Breast epithelium (tissue), 4 donors: ENCODE measurements at places on chromosomes 11 and 22. TPM values are rescaled to one million over a fixed set of nuclear protein-coding genes. Genes with fewer than 3 reads are reported as not detected.

- no peak for DNase-seq
Observed at GRCh38 chr11:108117746-108118371, 3.5 kb upstream of the ACAT1 start.

- DNase-seq = no peak
Observed at GRCh38 chr11:134349109-134349801, 17.5 kb downstream of the GLB1L2 start.

DNA sequence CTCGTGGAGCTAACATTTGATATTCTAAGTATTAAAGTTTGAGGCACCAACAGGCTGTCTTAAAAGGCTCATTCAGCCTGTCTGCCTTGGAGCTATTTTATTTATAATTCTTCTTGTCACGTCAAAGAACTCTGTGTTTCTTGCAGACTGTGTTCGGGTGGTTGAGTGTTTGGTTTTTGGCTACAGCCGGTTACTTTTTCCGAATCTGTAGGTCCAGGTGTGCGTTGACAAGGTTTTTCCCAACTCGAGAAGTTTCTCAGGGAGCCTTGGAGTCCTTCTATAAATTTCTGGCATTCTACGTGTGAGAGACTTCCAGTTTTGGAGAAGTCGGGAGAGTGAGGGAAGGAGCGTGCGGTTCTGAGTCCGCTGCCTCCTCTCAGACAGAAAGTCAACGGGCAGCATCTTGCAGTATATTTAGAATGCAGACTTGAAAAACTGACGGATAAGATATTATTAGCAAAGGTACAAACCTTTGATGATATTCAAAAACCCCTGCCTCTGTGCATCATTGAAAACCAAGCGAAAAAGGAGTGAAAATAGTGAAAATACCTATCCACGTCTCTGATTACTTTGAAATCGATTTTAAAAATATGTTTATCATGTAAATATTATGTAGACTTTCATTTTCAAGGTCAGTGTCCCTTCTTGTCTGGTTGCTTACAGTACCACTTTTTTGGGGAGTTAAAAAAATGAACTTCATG, 85.2 kb upstream of the PPARA start:
- DNase-seq = peak; percentile 16

DNA sequence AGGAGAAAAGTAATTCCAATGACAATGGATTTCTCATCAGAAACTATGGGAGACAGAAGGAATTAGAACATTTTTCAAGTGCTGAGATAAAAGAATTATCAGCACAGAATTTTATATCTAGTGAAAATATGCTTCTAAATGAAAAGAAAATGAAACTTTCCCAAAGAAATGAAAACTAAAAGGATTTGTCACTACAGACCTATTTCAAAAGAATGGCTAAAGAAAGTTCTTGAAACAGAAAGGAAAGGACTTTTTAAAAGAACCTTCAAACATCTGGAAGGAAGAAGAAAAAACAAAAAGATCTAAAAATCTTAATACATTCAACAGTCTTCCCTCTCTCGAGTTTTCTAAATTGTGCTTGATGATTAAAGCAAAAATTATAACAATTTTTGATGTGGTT, 255.4 kb downstream of the FAM76B start:
- no peak for DNase-seq

- no peak for DNase-seq
Observed at GRCh38 chr11:86013713-86014112, 55.2 kb downstream of the PICALM start.

DNA sequence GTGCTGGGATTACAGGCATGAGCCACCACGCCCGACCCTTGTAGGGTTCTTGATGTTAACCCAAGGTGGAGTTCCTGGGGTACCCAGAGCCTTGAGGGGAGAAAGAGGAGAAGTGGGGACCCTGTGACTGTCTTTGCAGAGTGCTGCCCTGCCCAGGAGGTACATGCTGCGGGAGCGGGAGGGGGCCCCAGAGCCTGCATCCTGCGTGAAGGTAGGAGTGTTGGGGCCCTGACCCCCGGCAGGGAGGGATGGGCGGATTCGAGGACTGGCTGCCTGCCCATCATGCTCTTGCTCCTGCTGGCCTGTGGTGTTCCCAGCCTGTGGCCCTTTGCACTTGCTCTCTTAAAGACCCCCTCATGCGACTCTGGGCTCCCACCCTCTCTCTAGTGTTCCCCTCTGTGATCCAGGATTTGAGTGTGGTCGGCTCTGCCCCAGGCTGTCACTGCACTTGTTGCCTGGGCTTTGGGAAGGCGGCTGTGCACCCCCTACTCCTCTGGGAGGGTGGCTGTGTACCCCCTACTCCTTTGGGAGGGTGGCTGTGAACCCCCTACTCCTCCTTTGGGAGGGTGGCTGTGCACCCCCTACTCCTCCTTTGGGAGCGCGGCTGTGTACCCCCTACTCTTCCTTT, 4.5 kb downstream of the SCO2 start:
- DNase-seq = no peak

DNA sequence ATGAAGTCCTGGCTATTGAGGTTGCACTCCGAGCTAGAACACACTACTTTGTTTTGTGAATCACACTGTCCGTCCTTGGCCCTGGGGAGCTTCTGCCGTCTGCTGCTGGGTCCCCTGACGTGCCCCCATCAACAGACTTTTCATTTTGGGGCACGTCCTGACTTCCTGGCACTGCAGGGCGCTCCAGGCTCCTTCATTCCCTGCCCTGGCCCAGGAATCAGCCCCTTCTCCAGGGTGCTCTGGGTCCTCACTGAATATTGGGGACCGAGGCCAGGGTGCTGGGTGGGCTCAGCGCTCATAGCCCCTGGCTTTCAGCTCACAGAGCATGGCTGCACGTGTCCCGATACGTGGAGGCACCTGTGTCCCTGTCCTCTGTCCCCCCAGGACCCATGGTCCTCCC, 22.2 kb downstream of the TSPAN4 start:
- no peak for DNase-seq

GRCh38 chr11:123426789-123427188, 3.3 kb upstream of the GRAMD1B start:
- no peak for DNase-seq

DNA sequence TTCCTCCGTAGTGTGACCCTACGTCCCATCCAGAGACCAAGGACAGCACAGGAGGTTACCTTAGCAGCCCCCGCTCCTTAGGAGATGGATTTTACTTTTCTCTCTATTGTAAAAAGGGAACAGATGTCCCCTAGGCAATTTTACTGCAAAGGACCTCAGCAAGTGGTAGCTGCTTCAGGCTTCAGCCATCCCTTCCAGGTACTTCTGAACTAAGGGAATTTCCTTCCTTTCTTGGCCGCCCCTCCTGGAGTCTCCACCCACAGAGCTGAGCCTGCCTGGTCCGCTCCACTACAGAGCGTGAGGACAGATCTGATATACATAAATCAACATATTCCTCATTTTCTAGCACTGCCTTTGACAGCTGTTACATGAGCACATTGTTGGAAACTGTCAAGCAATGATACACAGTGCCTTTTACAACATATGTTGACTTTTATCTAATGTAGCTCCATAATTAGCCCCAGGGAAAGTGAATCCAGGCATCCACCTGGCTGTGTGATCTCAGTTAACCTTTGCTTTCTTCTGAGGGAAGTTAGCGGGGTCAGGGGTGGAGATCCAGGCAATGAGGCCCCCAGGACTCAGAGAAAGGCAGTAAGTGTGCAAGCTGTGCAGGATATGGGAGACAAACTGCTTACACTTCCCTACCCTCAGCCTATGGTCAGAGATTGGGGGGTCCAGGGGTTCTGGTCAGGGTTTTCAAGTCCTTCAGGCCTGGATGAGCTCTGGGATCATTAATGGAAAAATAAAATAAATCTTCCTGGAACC, 51.9 kb downstream of the SPATA19 start:
- no peak for DNase-seq

DNA sequence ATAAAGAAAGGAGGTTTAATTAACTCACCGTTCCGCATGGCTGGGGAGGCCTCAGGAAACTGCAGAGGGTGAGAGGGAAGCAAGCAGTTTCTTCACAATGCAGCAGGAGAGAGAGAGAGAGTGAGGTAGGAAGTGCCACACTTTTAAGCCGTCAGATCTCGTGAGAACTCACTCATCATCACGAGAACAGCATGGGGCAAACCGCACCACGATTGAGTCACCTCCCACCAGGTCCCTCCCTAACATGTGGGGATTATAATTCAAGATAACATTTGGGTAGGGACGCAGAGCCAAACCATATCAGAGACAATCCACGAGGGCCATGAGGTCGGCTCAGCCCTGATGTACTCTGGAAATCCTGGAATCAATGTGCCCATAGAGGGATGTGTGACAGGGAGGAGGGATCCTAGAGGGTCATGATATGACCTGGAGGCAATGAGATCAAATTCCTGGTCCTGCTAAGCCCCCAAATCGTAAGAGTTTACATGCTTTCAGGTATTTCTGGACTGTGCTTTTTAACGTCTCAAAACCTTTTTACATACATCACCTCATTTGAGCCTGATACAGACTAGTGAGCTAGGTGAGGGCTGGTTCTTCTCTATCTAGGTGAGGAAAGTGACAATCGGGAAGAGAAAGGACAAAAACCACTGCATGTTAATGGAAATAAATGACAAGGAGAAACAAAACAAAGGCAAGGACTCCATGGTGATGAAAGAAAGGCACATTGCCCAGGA, 19.5 kb upstream of the RASSF10 start:
- DNase-seq = no peak

DNA sequence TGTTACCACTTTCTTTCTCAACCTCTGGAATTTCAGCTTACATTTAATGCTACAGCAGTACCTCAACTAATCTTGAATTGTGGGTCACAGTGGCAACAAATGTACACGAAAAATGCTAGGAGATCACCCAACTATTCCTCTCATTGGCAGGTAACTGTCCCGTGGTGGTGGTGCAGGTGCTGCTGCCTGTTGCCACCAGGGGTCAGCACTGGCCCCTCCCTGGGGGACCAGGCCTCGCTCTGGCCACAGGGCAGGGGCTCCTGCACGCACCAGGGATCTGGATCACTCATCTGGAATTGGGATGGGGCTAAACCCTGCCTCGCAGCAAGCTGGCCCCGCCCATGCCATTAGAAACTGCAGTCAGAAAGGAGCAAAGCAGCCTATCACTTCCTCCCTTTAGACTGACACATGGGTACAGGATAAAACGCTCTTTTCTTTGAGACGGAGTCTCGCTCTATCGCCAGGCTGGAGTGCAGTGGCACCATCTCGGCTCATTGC, 6.9 kb upstream of the POLDIP3 start:
- no peak for DNase-seq

DNA sequence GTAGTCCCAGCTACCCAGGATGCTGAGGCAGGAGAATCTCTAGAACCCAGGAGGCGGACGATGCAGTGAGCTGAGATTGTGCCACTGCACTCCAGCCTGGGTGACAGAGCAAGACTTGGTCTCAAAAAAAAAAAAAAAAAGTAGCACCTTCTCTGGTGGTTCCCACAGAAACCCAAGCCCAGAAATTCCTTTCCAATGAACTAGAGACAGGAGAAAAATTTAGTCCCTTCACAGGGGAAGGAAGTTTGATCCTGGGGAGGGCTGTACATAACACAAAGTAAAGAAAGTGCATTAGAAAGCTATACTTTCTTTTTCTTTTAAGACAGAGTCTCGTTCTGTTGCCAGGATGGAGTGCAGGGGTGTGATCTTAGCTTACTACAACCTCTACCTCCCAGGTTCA, 25.5 kb upstream of the APOA1 start:
- no peak for DNase-seq

- no peak for DNase-seq
Observed at GRCh38 chr11:124644426-124645280, 22.0 kb downstream of the TBRG1 start.

GRCh38 chr22:47783433-47784366, 1021.2 kb downstream of the TBC1D22A start:
- no peak for DNase-seq

- DNase-seq = no peak
Observed at GRCh38 chr22:36386351-36386899, 1.3 kb downstream of the MYH9 start.

DNA sequence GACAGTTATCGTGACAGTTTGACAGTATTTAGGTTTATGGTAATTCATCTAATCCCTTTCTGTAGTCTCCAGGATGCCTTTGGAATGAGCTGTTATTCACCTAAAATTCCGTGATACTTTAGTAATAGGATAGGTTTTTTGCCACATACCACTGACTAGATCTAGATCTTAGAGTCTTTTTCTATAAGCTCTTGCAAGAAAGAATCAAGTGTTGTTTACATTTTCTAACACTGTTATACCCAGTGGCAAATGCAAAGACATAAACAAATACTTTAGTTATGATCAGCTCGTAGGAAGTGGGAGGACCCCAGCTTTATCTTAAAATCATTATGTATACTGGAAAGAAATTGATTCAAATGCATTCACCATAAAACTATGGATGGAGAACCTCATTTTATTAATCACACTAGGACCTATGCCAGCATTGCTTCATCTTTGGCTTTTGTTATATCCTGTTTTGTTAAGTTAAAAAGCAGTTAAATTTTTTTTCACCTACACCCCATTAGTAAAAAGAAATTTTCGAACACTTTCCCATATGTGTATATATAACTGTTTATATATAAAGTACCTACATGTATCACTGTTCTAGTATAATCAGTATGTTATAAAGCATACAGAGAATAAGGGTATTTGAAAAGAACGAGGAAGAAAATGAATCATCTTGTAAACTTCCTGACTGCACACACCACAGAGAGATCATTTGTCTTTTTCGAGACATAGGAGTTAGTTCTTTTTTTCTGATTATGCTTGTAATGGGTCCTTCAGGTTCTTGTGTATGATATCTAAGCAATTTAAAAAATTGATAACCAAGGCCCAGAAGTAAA, 60.9 kb downstream of the PDHX start:
- DNase-seq = no peak

GRCh38 chr11:72204886-72205285, 11.7 kb upstream of the FOLR2 start:
- no peak for DNase-seq

DNA sequence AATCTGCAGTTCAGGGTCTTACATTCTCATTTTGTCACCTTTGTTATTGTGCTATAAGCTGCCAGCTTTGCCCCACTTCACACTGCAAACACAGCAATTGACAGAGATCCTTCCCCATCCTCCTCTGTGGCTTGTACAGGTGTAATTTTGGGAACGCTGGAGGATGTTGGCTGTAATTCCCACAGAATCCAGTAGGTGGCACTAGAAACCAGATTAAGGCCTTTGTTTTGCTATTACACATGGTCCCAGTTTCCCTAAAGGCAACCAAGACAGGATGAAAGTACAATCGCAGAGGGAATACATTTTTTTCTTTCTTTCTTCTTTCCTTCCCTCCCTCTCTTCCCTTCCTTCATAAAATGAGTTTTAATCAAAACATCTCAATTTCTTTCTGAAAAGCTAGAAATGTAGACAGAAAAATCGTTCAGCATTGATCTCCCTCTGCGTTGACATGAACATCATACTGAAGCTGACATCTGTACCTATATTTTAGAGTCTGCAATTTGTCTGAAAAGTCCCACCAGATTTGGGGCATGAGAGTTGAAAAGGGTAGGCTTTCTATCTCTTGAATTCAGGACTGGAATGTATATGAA, 21.3 kb upstream of the NELL1 start:
- no peak for DNase-seq

Gene THRSP
- total RNA-seq = 1.6 TPM

Gene PRRG4
- 25.5 TPM for total RNA-seq

Gene KCNK7
- 2.2 TPM for total RNA-seq

Gene HBD
- not detected for total RNA-seq

Gene GLB1L2
- total RNA-seq = 3.4 TPM

Gene BTG4
- total RNA-seq = not detected

Gene VSTM5
- 0.29 TPM for total RNA-seq

Gene TCN1
- total RNA-seq = not detected

Gene NCF4
- 14.5 TPM for total RNA-seq

Gene TRIM66
- 12.7 TPM for total RNA-seq

Gene TIMP3
- 290 TPM for total RNA-seq

Gene CCDC81
- total RNA-seq = 0.96 TPM
